ENCODE measurements at places on chromosomes 6 and 20. TPM values are rescaled to one million over a fixed set of nuclear protein-coding genes. Genes with fewer than 3 reads are reported as not detected.

The HFE gene
- not detected for polyA plus RNA-seq

The CDH26 gene
- polyA plus RNA-seq = 3.3 TPM

The SLC35D3 gene
- not detected for polyA plus RNA-seq

The MOCS1 gene
- polyA plus RNA-seq = 4.6 TPM

The AIF1 gene
- polyA plus RNA-seq = not detected

The RNF144B gene
- polyA plus RNA-seq = 0.15 TPM

The ALDH8A1 gene
- 6.9 TPM for polyA plus RNA-seq

The CNBD2 gene
- 9.5 TPM for polyA plus RNA-seq

The EFCAB8 gene
- polyA plus RNA-seq = not detected

The ARFGEF3 gene
- 4.5 TPM for polyA plus RNA-seq

The POM121L2 gene
- polyA plus RNA-seq = not detected

The DDAH2 gene
- polyA plus RNA-seq = 410 TPM

The WFDC12 gene
- polyA plus RNA-seq = not detected

The ADGRB3 gene
- polyA plus RNA-seq = 66.5 TPM

The GHRH gene
- polyA plus RNA-seq = not detected

The CNR1 gene
- polyA plus RNA-seq = 512 TPM

The KIF25 gene
- not detected for polyA plus RNA-seq

The CRIP3 gene
- polyA plus RNA-seq = 3.7 TPM

The FAM83C gene
- polyA plus RNA-seq = not detected

The ADAM33 gene
- not detected for polyA plus RNA-seq

The CNKSR3 gene
- polyA plus RNA-seq = 1.5 TPM

The RPS18 gene
- 1,894 TPM for polyA plus RNA-seq

The PTK6 gene
- polyA plus RNA-seq = not detected

The PLCB1 gene
- 11.4 TPM for polyA plus RNA-seq

The PRND gene
- not detected for polyA plus RNA-seq

The LRP11 gene
- polyA plus RNA-seq = 53.5 TPM

The PPT2 gene
- polyA plus RNA-seq = 53.5 TPM

The TRAPPC3L gene
- not detected for polyA plus RNA-seq

The FOXQ1 gene
- not detected for polyA plus RNA-seq

The CAP2 gene
- 11.8 TPM for polyA plus RNA-seq

The EYA2 gene
- polyA plus RNA-seq = not detected

The HSPA1L gene
- polyA plus RNA-seq = 2.6 TPM

The BACH2 gene
- polyA plus RNA-seq = 45.5 TPM

The SRMS gene
- not detected for polyA plus RNA-seq

The RGS17 gene
- polyA plus RNA-seq = 44.9 TPM

The MAP7 gene
- 5.1 TPM for polyA plus RNA-seq

The KHDRBS2 gene
- polyA plus RNA-seq = 28.5 TPM

The C6orf15 gene
- not detected for polyA plus RNA-seq

The GPX5 gene
- not detected for polyA plus RNA-seq

The TSBP1 gene
- polyA plus RNA-seq = not detected

The ELOVL4 gene
- polyA plus RNA-seq = 47.9 TPM

The OR2W1 gene
- not detected for polyA plus RNA-seq

The RBPJL gene
- not detected for polyA plus RNA-seq

The WFDC10B gene
- polyA plus RNA-seq = not detected

The BANF2 gene
- polyA plus RNA-seq = not detected

The HRH3 gene
- polyA plus RNA-seq = 2.8 TPM

The C6orf58 gene
- polyA plus RNA-seq = 0.52 TPM

The LHFPL5 gene
- polyA plus RNA-seq = 0.17 TPM

The DPPA5 gene
- polyA plus RNA-seq = not detected

The SSTR4 gene
- not detected for polyA plus RNA-seq

Measured in neural cell (in vitro differentiated cells).